ENCODE measurements at places on chromosomes 11 and 22.

DNA sequence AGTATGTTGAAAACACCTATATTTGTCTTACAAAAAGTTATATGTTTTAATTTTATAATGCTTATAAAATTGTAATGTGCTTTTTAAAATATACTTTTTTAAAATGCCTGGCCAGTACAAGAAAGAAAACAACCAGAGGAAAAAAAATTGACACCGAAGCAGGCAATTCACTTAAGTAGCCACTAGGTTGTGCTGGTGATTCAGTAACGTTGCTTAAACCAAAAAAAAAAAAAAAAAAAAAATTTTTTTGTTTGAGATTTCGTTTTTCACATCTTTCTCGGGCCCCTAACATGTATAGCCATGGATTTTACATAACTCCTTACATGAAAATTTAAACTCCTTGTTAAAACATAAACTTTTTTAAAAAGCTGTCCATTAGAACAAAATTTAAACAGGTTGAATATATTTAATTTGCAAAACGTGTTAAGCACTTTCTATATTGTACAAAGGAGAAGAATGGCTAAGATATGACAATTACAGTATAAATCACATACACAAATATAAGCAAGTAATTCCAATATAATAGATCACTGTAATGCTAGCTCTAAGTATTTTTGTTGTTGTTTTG lies 9.2 kb downstream of the OR8B4 start:
- no peak for DNase-seq

GRCh38 chr11:73429121-73429750 lies 53.0 kb downstream of the RELT start:
- no peak for DNase-seq

GRCh38 chr11:36703055-36703404 lies 105.0 kb upstream of the RAG2 start:
- no peak for DNase-seq

- DNase-seq, result no peak
Measured at GRCh38 chr11:97430877-97431276, 1041.1 kb downstream of the JRKL start.

GRCh38 chr11:68412593-68413475 lies 47.7 kb upstream of the PPP6R3 start:
- no peak for DNase-seq

DNA sequence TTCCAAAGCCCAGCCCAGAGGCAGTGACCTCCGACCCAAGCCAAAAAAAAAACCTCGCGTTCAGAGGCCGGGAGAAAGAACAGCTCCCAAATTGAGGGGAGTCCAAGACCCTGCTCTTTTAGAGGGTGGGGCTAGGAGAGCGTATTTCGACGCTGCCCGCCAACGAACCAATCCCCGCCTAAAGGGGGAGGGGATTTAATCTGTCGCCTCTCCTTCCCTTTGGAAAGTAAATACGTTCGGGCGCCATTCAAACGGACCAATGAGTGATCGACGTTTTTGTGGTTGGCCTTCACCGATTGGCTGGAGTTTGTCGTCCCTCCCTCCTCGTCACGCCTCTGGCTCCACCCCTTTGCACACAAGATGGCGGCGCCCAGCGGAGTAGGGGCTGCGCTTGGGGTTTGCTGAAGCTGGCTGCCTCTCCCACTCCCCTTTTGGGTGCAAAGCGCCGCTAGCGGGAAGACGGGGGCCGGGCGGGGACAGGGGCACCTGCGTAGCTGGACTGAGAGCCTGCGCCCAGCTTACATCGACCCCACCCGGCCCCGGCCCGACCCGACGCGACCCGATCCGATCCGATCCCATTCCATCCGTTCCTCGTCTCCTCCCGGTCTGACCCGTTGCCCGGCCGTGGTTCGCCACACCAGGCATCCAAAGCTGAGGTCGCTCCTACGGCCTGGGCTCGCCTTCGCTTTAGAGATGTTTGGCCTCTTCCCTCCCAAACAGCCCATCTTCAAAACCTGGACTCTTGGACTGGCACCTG lies at the start of gene RNF26:
Gene RNF26, plus strand, starts transcription at position 354 of the 757 bp plus-strand sequence. CDS start 596 bp downstream, outside the sequence.
- DNase-seq, result peak; percentile 80

- no peak for DNase-seq
Measured at GRCh38 chr11:92180226-92180625, 44.4 kb upstream of the FAT3 start.

- no peak for DNase-seq
Measured at GRCh38 chr22:47597041-47597440, 834.6 kb downstream of the TBC1D22A start.

GRCh38 chr11:19905280-19905853 lies 192.7 kb downstream of the NAV2 start:
- no peak for DNase-seq

DNA sequence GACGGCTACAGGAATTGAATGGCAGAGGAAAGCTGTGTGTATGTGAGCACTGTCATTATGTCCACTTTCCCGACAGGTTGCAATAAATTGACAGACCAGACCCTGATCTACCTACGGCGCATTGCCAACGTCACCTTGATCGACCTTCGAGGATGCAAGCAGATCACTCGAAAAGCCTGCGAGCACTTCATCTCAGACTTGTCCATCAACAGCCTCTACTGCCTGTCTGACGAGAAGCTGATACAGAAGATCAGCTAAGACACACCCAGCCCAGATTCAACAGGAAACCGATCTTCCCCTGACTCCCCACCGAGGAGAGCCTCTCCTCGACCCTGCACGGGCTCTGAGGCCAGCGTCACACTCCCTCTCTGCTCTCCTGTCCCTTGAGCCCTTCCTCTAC lies 11.5 kb upstream of the GRK2 start:
- no peak for DNase-seq

DNA sequence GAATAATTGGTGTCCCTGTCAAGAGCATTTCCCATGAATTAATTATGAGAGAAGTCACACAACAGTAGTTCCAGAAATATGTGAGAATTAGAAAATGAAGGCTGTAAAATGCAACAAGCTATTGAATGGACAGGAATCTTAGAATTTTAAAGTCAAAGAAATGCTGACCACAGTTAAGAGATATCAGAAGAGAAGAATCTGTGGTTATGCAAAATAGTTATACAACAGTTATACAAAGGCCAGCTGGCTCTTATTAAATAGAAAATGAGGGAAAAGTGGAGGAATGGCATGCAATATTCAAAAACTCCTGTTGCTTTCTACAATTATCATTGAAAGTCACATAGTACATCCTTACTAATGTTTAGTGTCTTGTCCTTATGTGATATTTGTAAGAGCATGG lies 27.4 kb downstream of the CASP12 start:
- no peak for DNase-seq

DNA sequence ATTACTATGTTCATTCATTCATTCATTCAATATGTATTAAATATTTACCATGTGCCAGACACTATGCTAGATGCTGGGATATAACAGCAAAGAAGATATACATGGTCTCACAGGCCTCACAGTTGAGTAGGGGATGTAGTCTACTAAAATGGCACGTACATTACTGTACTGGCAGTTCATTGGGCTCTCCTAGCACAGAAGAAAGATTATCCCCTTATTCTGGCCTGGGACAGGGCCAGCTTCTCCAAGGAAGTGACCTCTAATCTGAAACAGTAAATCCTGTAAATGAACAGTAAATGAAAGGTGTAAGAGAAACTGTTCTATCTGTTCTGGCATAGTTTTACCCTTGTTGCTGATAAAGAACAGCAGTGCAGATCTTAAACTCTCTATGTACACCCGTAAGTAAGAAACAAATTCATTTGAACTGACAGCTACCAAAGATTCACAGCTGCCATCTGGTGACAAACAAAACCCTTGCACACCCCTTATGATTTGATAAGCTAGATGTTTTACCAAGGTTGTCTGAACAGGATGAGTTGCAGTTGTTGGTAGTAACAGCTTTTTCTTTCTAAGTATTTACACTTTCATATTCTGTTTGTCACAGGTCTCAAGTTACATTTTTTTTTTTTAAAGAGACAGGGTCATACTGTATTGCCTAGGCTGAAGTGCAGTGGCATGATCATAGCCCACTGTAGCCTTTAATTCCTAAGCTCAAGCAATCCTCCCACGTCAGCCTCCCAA lies 263.1 kb downstream of the TMEM135 start:
- DNase-seq, result no peak

DNA sequence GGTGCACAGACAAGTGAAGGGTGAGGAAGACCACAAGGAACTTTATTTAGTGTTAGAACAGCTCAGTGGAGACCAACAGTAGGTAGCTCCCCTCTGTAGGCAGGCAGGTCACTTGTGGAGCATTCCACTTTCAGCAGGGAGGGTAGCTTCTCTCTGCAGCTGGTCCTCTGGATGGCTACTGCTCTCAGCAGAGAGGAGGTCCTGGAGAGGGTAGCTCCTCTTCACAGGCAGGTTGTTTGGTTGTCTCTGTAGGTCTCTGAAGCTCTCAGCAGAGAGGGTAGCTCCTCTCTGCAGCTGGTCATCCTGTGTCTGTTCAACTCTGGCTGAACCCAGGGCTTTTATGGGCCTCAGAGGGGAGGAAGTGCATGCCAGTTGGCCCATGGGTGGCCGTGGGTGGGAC lies 6.5 kb upstream of the OOSP1 start:
- no peak for DNase-seq

- DNase-seq, result no peak
Measured at GRCh38 chr11:113411536-113411935, 24.0 kb downstream of the ANKK1 start.

DNA sequence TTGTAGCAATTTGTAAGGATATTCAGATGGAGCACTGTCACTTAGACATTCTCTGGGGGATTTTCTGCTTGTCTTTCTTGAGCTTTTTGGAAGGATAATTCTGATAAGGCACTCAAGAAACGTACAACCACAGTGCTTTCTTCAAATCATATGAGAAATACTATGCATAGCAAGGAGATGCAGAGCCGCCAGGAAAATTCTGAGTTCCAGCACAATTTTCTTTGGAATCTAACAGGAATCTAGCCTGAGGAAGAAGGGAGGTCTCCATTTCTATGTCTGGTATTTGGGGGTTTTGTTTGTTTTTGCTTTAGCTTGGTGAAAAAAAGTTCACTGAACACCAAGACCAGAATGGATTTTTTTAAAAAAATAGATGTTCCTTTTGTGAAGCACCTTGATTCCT lies 9.9 kb downstream of the PRSS23 start:
- no peak for DNase-seq

GRCh38 chr11:2360081-2360642 lies 16.9 kb upstream of the CD81 start:
- DNase-seq, result no peak

- DNase-seq, result no peak
Measured at GRCh38 chr11:95093548-95093947, 3.9 kb downstream of the ENDOD1 start.

GRCh38 chr11:12944889-12945288 lies 64.2 kb upstream of the RASSF10 start:
- no peak for DNase-seq

- no peak for DNase-seq
Measured at GRCh38 chr22:42800451-42801251, 56.4 kb downstream of the ARFGAP3 start.

DNA sequence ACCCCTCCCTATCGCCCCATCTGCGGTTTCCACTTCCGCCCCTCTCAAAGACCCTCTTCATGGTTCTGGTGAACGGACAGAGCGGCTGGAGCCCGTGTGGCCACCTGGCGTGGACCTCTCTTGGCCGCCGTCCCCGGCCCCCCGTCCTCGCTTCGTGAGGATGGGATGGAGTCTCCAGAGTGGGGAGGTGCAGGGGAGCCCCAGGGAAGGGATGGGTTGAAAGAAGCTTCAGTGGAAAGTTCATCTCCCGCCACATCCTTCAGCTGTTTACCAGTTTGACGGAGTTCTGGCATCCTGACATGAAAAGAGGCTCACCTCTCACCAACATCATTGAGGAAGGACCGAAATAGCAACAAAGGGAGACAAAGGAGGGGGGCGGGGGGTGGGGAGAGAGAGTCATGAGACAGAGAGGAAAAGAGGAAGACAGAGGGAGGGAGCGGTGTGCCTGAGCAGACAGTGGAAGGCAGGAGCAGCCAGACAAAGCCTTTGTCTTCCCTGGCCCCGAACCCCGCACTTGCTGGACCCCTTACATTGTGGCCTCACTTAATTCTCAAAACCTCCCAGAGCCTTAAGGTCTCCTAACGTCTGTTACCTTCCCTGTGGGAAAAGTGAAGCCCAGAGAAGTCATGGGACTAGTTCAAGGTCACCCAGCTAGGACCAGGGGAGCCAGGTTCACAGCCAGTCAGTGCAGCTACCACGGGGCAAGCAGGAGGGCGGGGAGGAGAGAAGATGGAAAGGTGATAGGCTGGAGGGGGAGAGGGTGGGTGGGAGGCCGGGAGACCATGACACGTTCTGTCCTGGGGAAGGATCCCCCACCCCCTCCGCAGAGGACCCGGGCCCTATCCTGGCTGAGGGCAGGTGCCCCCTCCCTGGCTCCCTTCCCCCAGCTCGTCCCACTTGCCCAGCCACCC lies 54.9 kb downstream of the CD6 start:
- DNase-seq, result no peak

- DNase-seq, result no peak
Measured at GRCh38 chr11:37963440-37963839, 1365.4 kb upstream of the RAG2 start.

DNA sequence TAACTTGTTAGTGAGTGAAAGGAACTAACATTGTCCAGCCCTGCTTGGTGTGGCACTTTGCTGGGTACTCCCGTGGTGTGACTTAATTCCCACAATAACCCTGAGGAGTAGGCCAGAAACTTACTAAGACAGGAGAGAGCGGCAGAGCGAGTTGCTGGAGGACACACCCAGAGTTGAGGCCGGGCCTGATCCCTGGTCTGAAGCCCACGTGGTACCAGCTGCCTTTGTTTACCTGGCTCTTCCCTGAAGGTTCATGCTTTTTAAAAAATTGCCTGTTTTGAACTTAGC lies 594 bp downstream of the MPST start:
- DNase-seq, result no peak

GRCh38 chr11:62337303-62338181 lies at the start of gene ASRGL1:
Gene ASRGL1 (plus strand): TSS chr11:62337448. CDS start chr11:62337978, 530 bp downstream.
- DNase-seq, result peak; percentile 56

- no peak for DNase-seq
Measured at GRCh38 chr11:12909879-12910278, 99.2 kb upstream of the RASSF10 start.

DNA sequence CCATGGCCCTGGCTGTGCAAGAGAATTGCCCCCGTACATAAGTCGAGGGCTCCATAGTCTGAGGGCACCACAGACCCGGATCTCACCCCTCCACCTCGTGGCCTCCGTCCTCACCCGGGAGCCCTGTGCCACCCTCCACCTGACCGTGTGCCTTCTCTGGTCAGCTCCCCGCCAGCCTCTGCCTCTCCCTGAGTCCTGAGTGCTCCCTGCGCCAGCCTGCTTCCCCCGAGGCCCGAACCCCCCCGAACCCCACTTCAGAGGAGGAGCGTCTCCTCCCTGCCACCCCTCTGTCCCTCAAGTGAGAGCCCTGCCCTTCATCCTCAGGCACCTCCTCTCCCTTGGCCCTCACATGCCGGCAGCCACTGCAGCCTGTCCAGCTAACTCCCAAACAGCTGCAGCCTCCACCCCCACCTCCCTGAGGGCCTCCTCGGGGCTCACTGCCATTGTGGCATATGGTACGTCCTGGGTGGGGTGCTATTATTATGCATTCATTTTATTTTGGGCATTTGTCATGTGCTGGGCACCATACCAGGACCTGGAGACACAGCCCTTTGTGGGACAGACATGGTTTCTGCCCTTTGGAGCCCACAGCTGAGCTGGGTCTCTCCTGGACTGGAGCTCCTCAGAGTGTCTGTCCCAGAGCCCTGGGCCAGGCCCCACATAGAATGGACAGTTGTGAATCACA lies 67.2 kb downstream of the MYO7A start:
- no peak for DNase-seq

GRCh38 chr22:24592851-24593558 lies at the start of gene LRRC75B:
Gene LRRC75B (minus strand): TSS chr22:24593073. CDS start chr22:24593039, 34 bp downstream.
- no peak for DNase-seq

All from stimulated activated CD4-positive, alpha-beta T cell treated with anti-CD3 and anti-CD28 coated beads, Interleukin-1b, Interleukin-23, amount 100 ng/mL, for 1 hour (primary cell).